ENCODE measurements at places on chromosomes 12 and 14.

- peak; percentile 90 for DNase-seq
Measured at GRCh38 chr14:103023881-103024473, 33.4 kb downstream of the CDC42BPB start.

- DNase-seq = no peak
Measured at GRCh38 chr14:68651652-68652432, 141.0 kb downstream of the ZFP36L1 start.

- DNase-seq = peak; percentile 71
Measured at GRCh38 chr12:57087691-57088353, 1.1 kb upstream of the NAB2 start.

DNA sequence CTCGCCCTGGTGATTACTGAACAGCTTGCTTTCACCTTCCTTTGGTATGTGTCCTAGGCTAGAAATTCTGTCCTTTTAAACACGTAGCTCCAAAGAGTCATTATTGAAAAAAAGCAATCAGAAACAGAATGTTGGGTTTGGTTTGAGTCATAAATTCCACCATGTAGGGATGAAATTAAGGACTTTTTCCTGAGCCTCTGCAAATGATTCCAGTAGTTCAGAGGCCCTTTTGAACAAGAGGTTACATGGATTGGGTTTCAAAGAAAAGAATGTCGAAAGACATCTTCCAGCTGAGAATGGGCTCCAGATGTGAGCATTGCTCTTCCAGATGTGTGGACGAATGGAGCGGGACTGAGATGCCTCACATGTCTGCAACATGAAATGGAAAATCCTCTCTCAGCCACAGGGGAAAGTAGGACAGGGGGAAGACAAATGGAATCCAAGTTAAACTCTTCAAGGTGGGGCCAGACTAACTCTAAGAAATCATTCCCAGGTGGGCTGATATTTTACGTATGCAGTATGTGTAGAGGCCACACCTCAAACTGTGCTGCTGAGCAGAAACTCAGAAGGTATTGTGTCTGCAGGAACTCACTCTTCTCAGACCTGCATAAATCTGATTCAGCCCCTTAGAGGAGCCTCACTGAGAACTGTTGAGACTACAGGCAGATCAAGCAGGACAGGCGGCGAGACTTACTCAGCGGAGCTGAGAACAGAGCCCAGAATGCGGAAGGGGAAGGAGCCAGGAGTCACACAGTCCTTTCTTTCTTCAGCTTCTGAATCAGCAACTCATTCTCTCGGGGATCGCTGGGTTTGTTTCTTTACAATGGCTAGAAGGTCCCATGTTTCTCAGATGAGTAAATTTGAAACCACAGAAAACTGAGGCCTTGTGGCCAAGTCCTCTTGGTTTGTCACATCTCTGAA, 23.3 kb upstream of the EMP1 start:
- DNase-seq = peak; percentile 31

DNA sequence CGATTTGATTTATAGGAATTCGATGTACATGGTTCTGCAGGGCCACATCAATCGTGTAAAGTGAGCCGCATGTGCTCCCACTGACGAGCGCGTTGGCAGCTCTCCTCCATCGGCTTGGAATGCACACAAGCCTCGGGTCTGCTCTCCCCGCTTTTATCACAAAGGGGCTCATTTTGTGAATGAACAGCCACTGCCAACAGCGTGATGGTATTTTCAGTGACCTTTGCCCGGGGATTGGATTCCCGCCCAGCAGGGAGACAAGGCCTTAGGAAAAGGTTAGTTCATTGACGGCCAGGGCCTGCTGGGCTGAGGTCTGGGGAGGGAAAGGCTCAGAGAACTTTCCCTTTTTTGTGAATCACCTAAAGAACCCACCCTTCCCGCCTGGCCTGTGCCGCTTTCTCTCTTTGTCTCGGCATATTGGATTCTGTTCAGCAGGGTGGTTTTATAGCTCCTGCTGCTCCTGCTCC, 232.1 kb downstream of the MSRB3 start:
- DNase-seq = peak; percentile 81

DNA sequence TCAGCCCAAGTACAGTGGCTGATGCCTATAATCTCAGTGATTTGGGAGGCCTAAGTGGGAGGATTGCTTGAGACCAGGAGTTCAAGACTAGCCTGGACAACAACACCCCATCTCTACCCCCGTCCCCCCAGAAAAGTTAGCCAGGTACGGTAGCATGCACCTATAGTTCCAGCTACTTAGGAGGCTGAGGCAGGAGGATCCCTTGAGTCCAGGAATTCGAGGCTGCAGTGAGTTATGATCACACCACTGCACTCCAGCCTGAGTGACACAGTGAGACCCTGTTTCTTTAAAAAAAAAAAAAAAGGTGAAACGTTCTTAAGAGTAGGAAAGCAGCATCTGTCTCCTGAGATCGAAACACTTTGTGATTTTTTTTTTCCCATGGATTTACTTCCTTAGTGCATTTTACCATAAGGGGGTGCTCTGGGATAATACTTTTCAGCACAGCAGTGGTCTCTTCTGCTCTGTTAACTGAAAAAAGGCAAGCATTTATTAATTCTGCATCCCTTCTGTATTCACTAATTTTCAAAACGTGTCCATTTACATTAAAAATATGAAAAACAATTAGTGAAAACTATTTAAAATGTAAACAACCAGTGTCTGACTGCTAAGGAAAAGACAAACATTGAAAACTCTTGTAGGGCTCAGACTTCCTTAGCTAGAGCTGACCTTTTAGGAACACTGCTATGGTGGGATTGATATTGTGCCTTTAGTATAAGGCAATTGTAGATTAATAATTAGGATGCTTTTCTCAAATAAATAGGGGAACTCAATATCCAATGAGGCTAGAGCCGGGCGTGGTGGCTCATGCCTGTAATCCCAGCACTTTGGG, 31.2 kb upstream of the USP44 start:
- DNase-seq = peak; percentile 86

DNA sequence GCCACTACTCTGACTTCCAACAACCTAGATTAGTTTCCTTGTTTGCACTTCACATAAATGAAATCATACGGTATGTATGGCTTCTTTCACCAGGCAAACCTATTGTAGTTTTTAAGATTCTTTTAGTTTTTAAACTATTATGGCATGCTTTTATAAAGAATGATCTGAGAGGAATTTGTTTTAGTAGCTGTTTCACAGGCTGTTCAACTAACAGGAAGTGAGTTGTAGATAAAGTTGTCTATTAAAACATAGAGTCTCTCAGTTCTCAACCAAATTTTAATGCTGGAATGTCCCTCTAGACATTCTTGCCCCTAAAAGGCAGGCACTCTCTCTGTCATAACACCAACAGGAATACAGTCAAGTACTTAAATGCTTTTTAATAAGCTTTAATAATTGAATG, 102.7 kb upstream of the DACT1 start:
- no peak for DNase-seq

DNA sequence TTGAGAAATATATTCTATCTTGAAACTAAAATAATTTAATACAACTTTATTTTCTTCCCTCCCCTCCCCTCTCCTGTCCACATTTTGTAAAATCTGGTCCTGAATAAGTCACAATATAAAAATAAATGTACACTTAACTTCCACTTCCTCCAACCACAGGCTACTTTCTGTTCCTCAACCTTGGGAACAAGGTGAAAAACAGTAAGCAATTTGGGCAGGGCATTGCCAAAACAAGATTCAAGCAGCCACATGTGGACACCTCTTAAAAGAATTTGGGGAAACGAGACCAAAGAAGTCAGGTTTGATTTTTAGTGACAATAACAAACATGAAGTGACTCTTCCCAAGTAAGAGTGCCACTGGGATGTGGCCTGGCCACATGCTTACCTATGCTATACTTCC, 115.7 kb downstream of the PTPRQ start:
- no peak for DNase-seq

- DNase-seq = no peak
Measured at GRCh38 chr14:51335961-51336723, 96.1 kb downstream of the TMX1 start.

DNA sequence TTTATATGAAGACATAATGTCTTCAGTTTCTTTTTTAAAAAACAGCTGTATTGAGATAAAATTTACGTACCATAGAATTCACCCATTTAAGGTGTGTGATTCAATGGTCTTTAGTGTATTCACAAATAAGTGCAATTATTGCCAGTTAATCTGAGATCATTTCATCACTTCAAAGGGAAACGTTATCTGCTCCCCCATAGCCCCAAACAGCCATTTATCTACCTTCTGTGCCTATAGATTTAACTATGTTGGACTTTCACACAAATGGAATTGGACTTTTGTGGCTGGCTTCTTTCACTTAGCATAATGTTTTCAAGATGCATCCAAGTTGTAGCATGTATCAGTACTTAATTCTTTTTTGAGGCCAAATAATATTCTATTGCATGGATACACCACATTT, 9.7 kb downstream of the PNP start:
- DNase-seq = no peak

GRCh38 chr12:69000074-69000473, 67.1 kb upstream of the CPM start:
- no peak for DNase-seq

DNA sequence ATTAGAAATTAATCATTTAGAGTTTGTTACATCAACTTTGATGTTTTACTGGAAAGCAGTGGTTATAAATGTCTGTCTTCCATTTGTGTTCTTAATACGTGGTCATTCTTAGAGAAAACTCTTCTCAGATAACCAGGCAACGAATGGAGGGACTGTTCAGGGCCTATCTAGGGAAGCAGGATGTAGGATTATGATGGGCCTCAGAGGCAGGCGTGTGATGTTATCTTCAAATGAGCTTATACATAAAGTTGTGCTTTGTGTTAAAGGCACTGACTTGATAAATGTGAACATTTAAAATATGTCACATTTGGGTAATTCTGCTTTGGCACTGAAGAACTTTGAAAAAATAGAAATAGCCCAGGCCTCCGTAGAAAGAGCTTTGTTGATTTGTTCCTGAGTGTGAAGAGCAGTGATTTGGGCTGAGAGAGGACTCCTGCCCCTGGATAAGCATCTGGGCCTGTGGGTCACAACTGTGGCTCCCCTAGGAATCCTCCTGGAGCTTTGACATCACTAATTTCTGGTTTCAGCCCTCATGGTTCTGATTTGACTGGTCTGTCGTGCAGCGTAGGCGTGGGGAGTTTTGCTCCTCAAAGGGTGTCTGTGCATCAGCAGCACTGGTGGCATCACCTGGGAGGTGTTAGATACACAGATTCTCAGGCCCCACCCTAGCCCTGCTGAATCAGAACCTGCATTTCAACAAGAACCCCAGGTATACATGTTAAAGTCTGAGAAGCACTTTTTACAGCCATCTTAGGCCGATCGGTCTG, 55.4 kb downstream of the SAMD4A start:
- no peak for DNase-seq

- DNase-seq = peak; percentile 67
Measured at GRCh38 chr12:27534060-27534764, 10.2 kb downstream of the PPFIBP1 start.

DNA sequence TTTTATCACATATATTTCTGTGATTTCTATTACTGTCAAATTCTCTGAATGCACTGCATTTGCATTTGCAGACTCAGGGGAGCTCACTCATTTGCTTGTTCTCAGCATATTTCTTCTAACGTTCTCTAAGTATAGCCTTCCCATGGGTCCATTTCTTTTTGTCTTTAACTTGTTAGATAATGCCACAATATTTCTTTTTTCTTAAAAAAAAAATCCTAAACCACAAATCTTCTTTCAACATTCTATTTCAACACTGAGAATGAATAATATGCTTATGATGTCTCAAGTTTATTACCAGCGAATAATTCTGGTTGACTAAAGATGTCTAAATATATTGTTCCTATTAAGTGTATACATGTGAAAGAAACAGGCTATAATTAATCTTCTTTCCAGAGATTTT, 200.2 kb downstream of the ANO6 start:
- no peak for DNase-seq

- no peak for DNase-seq
Measured at GRCh38 chr12:30622509-30622908, 73.2 kb downstream of the IPO8 start.

GRCh38 chr14:94334872-94335271, 11.7 kb upstream of the SERPINA6 start:
- DNase-seq = no peak

DNA sequence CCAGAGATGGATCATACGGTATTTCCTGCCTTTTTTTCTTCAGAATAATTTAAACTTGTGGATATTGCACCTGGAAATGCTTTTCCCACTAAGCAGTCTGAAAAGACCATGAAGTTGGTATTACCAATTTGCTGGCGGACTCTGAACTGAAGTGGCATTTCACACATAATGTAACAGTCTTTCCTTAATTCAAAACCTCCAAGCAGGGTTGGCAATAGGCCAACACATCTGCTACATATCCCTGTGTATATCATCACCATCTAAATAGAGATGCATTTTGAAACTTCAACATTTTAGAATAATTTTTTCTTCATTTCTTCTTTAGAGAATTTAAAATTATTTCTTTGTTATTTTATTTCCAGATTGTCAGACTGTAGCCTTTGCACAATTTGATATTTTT, 100.5 kb downstream of the TSPAN8 start:
- no peak for DNase-seq

GRCh38 chr12:71935594-71935993, 3.1 kb upstream of the TPH2 start:
- DNase-seq = no peak

DNA sequence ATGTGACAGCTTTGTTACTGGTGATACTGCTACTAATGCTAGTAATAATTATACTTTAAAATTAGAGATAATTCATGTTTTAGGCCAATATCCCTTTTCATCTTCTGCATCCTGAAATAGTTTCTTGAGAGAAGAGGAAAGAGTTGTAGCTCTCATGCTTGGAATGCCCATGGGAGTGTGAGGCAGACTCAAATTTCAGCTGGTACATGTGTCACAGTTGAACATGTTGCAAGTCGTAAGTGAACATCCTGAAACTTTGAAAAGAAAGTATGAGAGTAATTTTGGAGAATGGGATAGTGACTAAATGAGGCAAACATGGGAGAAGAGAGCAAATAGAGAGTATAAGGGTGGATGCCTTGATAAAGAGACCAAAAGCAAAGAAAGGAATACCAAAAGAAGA, 168.0 kb downstream of the TMTC3 start:
- peak; percentile 71 for DNase-seq

DNA sequence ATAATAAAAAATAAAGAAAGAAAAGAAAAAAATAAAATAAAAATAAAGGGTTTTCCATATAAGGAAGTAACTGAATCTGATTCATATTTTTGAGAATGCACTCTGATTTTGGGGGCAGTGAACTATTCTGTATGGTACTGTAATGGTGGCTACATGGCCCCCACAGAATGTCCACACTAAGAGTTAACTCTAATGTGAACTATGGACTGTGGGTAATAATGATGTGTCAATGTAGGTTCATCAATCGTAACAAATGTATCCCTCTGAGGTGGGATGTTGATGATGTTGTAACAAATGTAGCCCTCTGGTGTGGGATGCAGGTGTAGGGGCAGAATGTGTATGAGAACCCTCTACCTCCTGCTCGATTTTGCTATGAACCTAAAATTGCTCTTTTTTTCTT, 13.8 kb downstream of the KRT8 start:
- no peak for DNase-seq
